ENCODE measurements at places on chromosomes 13 and 19.
A peak's percentile ranks its signal among the peaks of the same experiment; 100 is the strongest.

GRCh38 chr13:38705365-38705764 lies 18.5 kb downstream of the FREM2 start:
- DNase-seq, result no peak

DNA sequence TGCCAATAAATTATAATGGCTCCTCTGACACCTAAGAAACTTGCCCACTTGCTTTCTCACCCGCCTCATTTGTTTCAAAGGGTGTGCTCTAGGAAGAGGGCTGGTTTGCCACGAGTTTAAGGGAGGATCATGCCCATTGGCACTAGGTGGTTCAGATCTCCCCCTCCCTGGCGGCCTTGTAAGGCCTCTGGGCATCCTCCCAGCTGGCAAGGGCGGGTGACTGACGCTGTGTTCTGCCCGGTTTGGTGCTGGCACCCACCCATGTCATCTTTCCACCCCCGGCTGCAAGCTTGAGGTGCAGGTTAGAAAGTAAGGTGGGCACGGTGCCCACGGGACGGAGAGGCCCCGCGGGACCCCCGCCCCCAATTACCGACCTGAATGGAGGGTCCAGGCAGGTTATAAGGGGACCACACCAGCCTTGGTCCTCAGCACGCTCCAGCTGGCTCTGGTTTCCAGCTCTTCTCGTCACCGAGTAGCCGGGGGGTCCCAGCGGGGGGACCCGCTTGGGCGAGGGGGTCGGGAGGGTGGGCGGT lies 90.4 kb downstream of the PTPRS start:
- no peak for DNase-seq

DNA sequence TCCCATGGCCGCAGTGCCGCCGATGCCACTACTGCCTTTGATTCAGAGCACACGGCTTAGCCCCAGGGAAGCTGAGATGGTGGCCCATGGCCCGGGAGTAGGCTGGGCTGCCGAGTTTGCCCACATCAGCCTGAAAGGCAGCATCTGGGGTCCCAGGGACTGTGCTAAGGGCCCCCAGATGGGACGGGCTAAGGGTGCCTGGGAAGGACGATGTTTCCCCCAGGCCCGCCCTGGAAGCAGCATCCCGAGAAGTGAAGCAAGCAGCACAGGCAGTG lies 22.5 kb downstream of the MAP2K2 start:
- DNase-seq, result no peak

DNA sequence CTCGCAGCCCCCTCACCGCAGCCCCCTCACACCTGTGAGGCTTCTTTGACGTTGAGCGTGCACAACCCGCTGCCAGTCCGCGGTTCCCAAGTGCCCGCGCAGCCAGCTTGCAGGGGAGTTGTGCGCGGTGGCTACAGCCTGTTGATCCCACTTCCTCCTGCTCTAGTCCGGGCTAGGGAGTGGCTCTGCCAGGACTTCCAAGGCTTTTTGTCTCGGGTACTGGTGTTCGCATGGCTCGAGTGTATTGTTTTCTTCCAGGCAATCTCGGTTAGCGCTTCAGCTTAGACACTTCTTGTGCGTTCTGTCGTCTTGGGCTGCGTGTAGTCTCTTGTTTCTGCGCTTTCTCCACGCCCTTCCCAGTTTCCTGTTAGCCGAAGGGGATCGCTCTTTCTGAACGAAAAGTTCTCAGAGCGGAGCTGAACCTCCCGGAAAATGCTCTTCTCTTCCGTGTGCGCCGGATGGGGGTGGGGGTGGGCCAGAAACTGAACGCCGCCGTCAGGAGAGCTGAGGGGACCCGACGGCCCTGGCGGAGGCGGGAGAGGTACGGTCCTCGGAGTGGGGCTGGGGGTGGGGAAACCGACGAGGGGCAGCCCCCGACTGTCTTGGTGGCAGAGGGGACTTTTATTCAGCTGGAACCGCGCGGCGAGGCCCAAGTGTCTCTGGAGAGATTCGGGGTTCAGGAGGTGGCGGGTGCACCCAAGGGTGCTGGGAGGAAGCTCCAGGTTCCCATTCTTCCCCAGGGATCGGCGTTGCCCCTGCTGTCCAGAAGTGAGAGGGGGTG lies 697 bp upstream of the DGKH start:
- DNase-seq, result peak; percentile 56

- DNase-seq, result no peak
These were observed 46.4 kb downstream of the SOX1 start for GRCh38 chr13:112113348-112113747.

DNA sequence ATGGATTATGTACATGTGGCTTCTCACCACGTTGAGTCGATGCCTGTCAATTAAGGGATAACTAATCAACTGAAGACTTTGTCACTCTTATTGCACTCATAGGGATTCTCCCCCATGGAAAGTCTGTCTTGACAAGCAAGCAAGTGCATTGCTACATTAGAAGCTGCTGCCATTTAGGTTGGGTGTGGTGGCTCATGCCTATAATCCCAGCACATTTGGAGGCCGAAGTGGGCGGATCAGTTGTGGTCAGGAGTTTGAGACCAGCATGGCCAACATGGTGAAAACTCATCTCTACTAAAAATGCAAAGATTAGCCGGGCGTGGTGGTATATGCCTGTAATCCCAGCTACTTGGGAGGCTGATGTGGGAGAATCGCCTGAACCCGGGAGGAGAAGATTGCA lies 18.3 kb upstream of the ZNF846 start:
- DNase-seq, result no peak

GRCh38 chr13:24662195-24663088 lies 17.8 kb upstream of the ATP12A start:
- DNase-seq, result no peak

DNA sequence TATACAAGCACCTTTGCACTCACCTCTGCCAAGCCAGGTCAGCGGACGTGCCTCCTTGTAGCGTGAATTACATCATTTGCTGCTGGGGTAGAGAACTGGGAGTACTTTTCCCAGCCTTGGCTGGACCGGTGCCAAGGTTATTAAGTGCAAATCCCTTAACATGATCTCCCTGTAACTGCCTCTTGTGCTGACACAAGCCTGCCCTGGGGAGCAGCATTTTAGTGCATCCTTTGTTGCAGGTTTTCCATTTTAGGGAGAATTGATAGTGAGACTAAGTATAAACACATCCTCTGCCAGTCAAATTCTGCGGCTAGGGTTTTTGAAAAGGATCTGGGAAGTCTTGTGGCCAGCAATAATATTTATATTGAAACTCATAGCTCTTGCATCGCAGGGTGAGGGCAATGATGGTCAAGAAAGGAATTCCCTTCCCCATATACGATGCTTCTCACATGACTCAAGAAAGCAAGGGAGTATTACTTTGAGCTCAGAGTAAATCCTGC lies 32.7 kb upstream of the DCLK1 start:
- peak; percentile 80 for DNase-seq

GRCh38 chr13:98999639-98999952 lies 21.7 kb upstream of the DOCK9 start:
- DNase-seq, result no peak

- no peak for DNase-seq
These were observed 56.9 kb downstream of the STK24 start for GRCh38 chr13:98519976-98520375.

- no peak for DNase-seq
These were observed 595 bp upstream of the GPR183 start for GRCh38 chr13:99307648-99308339.

DNA sequence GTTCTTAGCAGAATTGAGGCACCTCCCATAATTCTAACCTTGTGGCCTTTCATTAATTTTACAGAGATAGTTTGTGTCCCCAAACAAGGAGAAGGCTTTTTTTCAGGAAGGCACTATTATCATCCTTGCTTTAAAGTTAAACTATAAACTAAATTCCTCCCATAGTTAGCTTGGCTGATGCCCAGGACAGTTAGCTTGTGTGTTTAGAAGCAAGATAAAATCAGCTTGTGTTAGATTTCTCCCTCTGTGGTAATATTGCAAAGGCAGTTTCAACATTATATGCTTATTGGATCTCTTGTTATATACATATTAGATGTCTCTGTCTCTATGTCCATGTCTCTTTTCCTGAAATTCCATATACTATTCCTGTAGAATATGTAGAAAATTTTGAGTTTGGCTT lies 342.7 kb downstream of the TBC1D4 start:
- DNase-seq, result no peak

GRCh38 chr13:29362849-29363604 lies 232.5 kb downstream of the SLC7A1 start:
- no peak for DNase-seq

Data from left lung (tissue), 14 donors.